H4 (cell line): ENCODE measurements at places on chromosomes 6 and 20. TPM values are rescaled to one million over a fixed set of nuclear protein-coding genes. Genes with fewer than 3 reads are reported as not detected.

The IMPG1 gene
- total RNA-seq: 0.14 TPM in 1 of 2 replicates, not detected in the other

The BMP5 gene
- total RNA-seq: 0.37 and 1.2 TPM in 2 replicates

The HLA-DMB gene
- total RNA-seq: 4.5 and 4.6 TPM in 2 replicates

The BANF2 gene
- total RNA-seq: not detected in 2 replicates

The ZBTB22 gene
- total RNA-seq: 7.9 and 11.3 TPM in 2 replicates

The SYNDIG1 gene
- total RNA-seq: 0.47 and 0.77 TPM in 2 replicates

The HLA-DQB2 gene
- total RNA-seq: not detected in 2 replicates

The KIFC1 gene
- total RNA-seq: 52.4 and 67.2 TPM in 2 replicates

- no peak for DNase-seq
Observed at GRCh38 chr6:16414205-16414604, 175.8 kb downstream of the GMPR start.

DNA sequence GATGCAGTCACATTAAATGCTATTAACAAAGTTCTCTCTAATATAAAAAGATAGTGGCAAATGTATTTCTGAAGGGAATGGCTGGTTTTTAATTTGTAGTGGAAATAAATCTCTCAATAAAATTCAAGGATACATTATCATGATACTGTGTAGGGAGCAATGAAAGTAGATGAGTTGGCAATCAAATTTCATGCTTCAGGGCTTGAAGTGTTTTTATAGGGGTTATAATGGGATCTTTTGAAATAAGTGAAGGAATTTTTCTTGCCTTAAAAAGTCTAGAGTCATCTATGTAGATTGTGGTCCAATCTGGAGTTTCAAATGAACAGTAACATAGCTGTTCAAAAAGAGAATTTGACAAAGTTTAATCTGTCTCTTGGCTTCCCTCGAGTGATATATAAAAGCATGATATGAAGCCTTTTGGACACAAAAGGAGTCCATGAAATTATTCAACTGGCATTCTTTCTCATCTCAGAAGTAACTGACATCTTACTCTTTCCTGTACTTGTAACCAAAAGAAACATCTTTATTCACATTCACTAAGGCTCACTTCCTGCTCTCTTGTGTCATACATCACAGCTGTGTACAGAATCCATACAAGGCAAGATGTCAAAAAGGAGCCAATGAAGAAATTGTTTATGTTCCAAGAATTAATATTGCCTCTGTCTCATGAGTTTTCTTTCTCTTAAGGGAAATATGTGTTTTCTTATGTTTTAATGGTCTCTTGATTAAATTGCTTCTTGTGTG lies 591.0 kb upstream of the GJE1 start:
- DNase-seq: peak; percentile 3

DNA sequence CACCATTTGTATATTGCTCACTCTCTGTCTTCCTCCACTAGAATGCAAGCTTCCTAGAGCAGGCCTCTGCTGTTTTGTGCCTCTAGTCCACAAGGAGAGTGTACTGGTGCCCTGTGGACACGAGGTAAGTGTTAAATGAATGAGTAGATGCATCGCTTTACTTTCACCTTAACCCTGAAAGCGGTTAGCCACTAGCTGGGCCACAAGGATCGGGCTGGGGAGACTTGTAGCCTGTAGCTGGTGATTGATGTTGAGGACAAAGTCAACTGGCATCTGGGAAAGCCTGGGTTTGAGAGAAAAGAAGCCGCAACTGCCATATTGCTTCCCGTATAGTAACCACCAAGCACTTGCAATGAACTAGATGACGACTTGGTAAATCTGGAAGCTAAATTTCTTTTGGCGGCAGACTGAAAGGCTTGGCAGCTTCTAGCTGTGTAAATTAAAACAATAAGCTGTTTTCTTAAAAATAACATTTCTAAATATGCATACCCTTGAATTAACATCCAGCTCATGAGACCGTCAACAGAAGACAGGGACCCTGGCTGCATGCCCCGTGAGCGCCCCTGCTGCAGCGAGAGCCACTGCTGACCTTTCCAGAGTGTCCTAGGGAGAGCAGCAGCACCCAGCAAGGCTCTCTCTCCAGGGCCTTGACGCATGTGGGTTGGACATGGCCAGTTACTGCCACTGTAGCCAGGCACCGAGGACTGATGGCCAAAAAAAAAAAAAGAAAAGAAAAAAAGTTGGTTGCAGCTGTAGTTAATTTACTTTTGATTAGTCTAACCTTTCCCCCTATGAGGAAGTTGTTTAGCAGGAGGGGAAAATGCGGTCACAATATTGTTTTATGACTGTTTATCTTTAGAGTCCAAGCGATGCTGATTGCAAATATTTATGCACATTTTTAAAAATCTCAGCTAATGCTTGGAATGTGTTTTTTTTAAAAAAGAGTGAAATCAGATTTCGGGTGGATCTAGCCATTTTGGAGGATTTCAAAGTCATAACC lies 315.1 kb downstream of the TFAP2C start:
- DNase-seq: no peak

DNA sequence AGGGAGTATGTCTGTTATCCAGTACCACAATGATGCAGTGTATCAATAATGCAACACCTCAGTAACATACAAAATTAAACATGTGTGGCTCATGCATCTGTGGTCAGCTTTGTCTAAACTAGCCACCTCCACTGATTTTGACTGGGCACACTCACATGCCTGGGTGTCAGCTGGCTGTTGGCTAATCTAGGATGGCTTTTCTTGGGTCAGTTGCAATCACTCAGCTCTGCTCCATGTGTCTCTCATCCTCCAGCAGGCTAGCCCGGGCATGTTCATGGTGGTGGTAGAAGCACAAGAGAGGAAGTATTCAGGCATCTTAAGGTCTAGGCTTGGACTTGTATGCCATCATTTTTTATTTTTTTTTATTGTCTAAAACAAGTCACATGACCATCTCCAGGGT lies 59.3 kb upstream of the JAG1 start:
- DNase-seq: peak; percentile 6

DNA sequence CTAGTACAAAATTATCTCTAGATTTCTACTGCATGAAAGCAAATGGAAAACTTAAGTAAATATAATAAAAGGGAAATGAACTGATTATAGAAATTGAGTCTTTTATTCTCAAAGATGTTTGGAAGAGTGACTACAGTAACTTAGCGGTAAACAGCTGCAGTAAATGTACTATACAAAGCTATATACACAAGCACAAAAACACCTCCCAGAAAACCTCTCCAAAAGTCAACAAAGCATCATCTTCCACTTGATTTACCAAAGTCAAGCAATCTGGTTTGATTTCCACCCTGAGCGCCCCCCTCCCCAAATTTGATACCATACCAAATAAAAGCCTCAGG lies 142.1 kb upstream of the SHLD1 start:
- DNase-seq: no peak

GRCh38 chr6:42254505-42254904 lies 36.8 kb upstream of the MRPS10 start:
- no peak for DNase-seq

GRCh38 chr6:65289491-65289890 lies 417.5 kb downstream of the EYS start:
- no peak for DNase-seq

DNA sequence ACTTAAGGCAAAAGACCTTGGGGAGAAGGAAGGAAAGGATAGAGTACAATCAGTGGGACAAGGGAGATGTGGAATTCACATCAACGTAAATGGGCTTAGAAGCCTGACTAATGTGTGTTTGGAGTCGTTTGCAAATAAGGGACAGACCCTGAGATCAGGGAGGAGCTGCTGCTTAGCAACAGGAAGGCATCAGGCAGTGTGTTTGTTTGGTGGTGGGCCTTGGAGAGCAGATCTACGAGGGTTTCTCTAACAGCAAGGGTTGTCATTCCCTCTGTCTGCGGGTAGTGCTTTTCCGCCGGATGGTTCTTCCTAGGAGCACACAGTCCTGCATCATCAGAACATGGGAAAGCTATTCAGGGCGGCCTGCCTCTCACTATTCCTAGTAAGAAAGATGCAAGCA lies 40.4 kb downstream of the C6orf118 start:
- no peak for DNase-seq

DNA sequence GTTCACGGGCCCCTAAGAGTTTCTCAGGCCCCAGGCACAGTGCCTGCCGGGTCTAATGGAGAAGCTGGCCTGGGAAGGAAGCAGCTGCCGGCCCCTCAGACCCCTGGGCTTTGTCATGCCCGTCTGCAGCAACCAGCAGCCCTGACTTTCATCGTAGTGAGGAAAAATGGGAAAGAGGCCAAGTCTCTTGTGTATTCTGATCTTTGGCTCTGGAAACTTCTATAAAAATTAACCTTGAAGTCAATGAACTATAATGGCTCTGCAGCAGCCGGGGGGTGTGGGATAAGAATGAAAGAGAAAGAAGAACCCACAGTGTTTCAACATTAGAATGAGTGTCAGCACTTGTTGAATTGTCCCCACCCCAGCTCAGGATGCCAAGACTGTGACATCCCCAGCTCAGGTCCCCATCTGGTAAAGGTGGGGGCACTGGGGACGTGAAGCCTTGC lies 12.9 kb downstream of the TGM2 start:
- peak; percentile 72 for DNase-seq

DNA sequence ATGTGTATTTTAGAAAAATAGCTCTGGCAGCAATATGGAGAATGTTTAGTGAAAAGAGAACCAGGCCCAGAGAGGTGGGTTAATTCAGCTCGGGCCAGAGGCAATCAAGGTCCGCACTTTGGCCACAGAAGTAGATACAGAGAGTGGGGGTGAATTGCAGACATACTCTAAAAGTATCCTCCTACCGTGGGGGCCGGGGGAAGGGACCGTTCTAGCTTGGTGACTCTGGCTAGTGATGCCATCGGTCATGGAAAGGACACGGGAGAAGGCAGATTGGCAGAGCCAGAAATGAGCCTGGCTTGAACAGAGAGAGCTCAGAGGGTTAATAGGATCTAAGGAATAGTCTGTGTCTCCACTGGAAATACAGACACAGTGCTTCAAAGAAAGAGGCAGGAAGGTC lies 173.1 kb downstream of the MTHFD1L start:
- no peak for DNase-seq

GRCh38 chr20:63442100-63442493 lies 30.4 kb downstream of the KCNQ2 start:
- peak; percentile 58 for DNase-seq

- peak; percentile 78 for DNase-seq
Observed at GRCh38 chr20:44572551-44573500, 9.6 kb upstream of the PKIG start.

DNA sequence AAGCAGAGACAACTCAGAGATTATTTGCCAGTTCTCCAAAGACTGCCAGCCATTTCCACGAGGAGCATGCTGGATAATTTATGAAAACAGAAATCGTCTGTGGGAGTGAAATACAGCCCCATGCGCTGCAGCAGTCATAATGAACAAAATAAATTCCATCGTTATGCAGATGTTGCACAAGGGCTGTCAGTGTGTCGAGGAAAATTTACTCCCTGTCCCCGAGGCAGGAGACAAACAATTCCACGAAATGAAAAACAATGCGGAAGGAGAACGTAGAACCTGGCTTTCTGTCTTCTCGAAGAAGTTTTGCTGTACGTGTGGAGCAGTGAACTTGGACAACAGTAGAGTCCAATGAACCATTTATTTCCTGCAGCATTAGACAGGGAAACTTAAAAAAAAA lies 399.4 kb downstream of the CD83 start:
- no peak for DNase-seq

DNA sequence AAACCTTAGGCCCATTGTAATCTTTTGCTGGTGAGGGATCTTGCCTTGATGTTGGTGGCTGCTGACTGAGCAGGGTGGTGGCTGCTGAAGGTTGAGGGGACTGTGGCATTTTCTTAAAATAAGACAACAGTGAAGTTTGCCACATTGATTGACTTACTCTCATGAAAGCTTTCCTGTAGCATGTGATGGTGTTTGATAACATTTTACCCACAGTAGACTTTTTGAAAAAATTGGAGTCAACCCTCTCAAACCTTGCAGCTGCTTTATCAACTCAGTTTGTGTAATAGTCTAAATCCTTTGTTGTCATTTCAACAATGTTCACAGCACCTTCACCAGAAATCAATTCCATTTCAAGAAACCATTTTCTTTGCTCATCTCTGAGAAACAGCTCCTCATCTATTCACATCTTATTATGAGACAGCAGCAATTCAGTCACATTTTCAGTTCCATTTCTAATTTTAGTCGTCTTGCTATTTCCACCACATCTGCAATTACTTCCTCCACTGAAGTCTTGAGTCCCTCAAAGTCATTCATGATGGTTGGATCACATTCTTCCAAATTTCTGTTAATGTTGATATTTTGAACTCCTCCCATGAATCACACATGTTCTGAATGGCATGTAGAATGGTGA lies 37.2 kb downstream of the CST9L start:
- no peak for DNase-seq

GRCh38 chr20:46349035-46349741 lies 40.9 kb upstream of the CDH22 start:
- DNase-seq: peak; percentile 40
